ENCODE measurements at places on chromosomes 6 and 20. TPM values are rescaled to one million over a fixed set of nuclear protein-coding genes. Genes with fewer than 3 reads are reported as not detected.

DNA sequence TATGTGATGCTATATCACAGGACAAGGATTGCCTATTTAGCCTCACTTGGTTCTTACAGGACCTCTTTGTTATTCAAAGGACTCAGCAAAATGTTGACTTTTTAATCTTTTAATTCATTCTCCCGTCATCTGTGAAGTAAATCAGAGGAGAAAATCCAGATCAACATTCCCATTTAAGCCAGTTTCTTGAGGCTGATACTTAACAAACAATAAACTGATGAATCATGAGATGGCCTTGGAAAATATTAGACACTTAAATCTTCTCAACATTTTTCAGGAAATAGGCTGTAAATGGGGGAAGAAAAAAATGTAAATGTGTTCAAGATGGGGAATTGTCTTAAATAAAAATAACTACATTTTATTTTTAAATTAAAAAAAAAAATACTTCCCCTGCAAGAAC, 55.9 kb upstream of the UBR2 start:
- DNase-seq, result no peak

DNA sequence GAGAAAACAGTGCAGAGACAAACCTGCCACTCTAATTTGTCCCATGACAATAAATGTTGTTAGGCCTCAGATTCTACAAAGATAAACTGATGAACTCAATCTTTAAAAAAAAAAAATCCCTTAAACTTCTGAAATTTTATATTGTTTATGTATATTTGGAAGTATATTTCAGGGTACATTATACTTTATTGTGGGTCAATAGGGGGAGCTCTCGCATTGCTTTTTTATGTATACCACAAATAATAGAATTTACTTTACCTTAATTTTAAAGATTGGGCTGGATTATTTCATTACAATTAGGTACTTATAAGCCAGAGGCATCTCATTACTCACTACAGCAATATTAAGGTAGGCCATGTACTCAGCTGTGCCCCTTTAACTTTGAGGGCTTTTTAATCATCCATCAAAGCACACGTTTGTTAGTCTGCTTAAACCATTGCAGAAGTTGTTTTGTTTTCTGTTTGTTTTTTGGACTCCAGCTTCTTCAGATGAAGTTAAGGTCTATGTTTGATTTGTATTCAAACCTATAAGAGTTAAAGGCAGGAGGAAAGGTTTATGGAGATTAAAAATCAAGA, 56.3 kb upstream of the EYA4 start:
- peak; percentile 62 for DNase-seq

DNA sequence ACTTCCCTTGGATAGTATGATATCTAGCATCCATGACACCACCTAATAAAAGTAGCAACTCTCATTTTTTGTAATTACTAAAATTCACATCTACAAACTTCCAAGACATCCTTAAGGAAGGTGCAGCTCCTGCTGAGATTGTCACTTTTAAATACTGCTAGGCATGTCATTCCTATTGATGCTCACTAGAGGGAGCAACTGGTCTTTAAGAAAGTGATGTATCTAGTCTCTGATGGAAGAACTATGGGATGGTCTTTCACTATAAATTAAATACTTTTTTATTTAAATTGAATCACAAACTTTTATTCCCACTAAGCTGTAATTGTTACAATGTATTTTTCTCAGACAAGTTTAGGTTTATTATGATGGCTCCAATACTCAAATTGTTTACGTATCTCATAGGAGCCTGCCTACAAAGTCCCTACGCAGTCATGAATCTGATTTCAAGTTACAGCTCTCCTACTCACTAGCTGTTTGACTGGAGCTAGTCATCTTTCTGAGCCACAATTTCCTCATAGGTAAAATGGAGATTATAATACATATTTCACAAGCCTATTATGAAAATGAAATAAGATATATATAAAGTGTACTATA, 8.1 kb upstream of the TSPYL1 start:
- DNase-seq, result peak; percentile 68

DNA sequence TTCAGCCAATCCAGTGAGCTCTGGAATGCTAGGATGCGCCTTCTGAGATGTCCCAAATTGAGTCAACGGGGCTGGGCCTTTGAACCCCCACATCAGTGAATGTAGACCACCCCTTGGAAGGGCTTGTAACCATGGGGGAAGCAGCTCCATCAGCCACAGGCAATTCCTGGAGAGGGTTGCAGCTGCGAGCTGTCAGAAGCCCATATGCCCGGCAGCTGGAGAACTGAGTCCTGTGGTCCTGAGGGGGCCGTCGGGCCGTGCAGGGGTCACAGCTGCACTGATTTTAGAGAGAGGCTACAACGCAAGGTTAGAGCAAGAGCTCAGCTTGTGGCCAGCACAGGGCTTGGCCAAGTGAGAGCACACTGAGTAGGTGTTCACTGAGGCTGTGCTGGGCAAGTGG, 121.3 kb downstream of the TOX2 start:
- no peak for DNase-seq

DNA sequence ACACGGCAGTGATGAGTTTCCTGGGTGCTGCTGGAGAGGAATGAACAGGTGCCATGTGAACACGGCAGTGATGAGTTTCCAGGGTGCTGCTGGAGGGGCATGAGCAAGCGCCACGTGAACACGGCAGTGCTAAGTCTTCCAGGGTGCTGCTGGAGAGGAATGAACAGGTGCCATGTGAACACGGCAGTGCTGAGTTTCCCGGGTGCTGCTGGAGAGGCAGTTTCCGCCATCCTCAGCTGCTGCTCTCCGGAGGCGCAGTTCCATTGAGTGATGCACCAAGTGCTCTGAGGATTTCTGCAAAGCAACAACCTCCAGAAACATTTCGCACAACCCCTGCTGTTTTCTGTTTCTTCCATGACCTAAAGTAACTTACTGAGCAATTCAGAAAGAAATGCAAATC, 155.4 kb downstream of the SMOC2 start:
- DNase-seq, result no peak

GRCh38 chr6:52136934-52137467, 49.2 kb upstream of the IL17A start:
- no peak for DNase-seq

DNA sequence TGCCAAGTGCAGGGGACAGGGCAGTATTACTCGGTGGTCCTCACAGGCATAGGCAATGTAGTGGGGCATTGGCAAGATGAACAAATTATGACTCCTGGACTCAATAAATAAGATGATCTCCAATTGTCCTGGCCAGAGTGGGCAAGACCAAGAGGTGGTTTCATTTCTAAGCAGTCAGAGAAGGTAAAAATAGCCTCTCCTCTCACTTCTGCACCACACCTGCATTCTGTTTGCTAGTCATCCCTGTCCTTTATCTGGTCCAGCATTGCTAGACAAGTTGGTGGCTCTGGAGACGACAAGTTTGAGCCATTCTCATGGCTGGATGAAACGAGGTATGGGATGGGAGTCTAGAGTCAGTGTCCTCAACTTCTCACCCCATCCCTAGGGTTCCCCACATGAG, 83.0 kb downstream of the BANF2 start:
- no peak for DNase-seq

GRCh38 chr6:108157234-108157980, 8.4 kb upstream of the NR2E1 start:
- no peak for DNase-seq

GRCh38 chr6:147586044-147586443, 77.6 kb downstream of the SAMD5 start:
- DNase-seq, result peak; percentile 93

DNA sequence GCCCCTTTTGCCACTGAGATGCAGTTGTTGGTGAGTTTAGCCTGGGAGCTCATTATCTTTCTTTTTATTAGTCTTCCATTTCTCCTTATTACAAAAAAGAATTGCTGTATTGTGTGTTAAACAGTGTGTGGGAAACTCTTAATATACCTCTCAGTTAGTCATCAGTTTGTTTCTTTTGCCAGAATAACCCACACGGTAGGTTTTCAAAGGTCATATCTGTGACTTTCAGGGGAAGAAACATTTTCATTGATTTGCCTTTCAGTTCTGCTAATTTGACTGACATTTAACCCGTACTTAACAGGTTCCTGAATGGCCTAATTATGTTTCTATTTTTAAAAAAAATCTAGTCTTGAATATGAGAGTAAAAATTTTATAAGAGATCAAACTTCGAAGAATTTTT, 145.3 kb downstream of the KHDC1L start:
- DNase-seq, result no peak

DNA sequence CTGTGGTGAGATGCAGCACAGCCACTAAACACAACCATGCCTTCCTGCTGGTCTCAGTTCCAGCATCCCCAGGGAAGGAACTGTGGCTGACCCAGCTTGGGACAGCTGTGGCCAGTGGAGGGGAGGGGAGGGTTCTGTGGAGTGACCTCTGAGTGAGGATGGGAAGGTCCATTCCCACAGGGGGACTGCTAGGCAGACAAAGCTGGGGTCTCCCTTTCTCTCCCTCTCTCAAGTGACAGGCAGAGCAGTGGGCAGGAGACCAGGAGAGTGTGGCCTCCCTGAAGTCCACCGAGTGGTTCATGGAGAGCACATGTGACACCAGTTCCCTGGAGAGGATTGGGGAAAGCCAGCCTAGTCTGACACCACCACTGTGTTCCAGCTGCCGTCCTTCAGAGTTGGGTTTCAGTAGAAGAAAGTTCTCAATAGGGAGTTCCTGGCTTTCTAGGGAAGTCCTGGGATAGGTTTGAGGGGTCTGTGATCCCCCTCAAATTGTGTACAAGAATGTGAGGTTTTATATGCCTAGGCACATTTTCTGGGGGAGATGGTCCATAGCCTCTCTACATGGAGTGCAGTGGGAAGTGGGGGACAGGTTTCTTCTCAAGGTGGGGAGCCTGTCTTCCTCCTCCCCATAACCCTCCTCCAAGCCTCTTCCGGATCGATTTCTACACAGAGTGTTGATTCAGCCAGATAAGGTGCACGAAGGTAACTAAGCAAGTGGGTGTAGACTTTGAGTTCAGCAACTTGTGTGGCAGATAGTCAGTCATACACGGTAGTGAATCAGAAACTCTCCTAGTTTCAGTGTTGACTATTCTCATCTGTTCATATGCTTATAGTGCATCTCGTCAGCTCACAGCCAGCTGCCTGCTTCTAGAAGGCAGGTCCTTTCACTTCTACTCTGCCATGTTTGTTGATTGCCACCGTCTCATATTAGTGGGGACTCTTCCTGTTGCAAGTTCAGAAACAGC, 18.9 kb downstream of the MANBAL start:
- DNase-seq, result no peak

GRCh38 chr6:68876792-68877493, 241.9 kb downstream of the ADGRB3 start:
- DNase-seq, result peak; percentile 40

GRCh38 chr6:105372849-105373182, 30.1 kb downstream of the PREP start:
- no peak for DNase-seq

DNA sequence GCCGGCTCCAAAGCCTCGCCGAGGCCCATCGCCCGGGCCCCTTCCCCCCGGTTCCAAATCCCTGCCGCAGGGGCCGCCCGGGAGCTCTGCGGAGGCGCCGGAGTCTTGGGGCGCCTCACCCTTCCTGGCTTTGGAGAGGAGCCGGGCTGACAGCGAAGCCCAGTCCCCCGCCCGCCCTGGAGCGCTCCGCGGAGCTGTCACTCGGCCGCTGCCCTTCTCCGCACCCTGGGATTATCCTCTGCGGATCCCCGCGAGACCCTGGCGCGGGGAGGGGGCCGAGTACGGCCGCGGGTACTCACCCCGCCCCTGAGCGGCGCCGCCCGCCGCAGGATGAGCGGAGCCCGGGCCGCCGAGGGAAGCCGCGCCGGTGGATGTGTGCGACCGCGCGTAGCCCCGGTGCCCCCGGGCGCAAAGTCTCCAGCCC, 343 bp downstream of the SNAP91 start:
- peak; percentile 16 for DNase-seq

DNA sequence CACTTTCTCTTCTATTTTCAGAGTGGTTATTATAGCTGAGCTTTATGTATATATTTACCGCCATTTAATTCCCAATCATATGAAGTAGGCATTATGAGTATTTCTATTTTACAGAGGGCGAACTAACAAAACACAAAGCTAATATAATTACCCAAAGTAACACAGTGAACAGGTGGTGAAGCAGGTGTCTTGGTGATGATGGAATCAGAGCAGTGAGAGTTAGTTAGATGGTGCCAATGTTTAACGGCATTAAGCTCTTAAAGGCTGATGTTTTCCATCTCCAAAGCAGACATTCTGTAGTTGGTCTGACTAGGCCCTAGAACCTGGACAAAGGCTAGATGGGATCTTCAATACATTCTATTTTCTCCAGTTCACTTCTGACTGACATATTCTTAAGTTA, 551.1 kb upstream of the SYNCRIP start:
- no peak for DNase-seq

DNA sequence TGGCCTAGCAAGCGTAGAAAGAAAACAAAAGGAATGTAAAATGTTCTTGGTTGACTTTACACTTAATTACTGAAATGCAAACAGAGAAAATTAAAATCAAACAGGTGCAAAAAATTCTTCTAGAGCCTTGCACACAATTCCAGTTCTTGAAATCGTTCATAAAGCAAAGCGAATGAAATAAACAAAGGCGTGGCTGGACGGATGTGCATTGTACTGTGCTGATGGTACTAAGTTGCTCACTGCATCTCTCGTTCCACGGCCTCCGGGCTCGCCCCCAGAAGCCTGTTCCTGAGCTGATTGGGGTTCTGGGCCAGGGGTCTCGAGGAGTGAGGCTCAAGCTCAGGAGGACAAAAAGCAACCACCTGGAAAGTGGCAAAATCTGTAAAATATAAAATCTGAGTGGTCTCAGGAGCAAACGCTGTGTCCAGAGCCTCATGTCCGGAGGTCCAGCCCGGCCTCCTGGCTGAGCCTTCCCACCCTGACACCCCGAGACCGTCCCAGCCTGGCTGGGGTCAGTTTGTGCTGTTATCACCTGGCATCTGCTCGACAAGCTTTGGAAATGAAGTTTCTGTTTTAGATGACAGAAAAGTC, 71.3 kb downstream of the TTLL2 start:
- no peak for DNase-seq

DNA sequence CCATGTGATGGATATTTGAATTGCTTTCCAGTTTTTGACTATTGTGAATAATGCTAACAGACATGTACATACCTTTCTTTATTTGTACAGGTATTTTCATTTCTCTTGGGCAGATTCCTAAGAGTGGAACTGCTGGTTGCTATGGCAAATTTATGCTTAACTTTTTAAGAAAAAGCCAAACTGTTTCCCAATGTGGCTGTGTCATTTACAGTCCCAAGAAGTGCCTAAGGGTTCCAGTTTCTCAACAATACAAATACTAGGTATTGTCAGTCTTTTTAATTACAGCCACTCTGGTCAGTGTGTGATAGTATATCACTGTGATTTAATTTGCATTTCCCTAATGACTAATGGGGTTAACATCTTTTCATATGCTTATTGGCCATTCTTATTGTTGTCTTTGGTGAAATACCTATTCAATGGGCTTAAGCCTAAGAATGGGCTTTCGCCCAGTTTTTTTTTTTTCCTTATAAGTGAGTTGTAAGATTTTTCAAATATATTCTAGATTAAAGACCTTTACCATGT, 10.3 kb downstream of the REPS1 start:
- no peak for DNase-seq

- no peak for DNase-seq
Measured at GRCh38 chr6:43963877-43964658, 163.2 kb downstream of the MRPL14 start.

GRCh38 chr6:20399518-20399917, 2.2 kb upstream of the E2F3 start:
- no peak for DNase-seq

The HLA-DQB1 gene
- 4.1 TPM for total RNA-seq

The COL12A1 gene
- 45.1 TPM for total RNA-seq

The DCDC2 gene
- total RNA-seq, result 9.8 TPM

The APOBEC2 gene
- total RNA-seq, result 0.34 TPM

The APCDD1L gene
- 0.52 TPM for total RNA-seq

The ASIP gene
- not detected for total RNA-seq

The HSPA12B gene
- 23.0 TPM for total RNA-seq

The PRSS16 gene
- 18.0 TPM for total RNA-seq
